Stimulated activated CD4-positive, alpha-beta T cell treated with anti-CD3 and anti-CD28 coated beads, TNF-alpha, amount 100 ng/mL, for 24 hours (primary cell): ENCODE measurements at places on chromosomes 5 and 9.

DNA sequence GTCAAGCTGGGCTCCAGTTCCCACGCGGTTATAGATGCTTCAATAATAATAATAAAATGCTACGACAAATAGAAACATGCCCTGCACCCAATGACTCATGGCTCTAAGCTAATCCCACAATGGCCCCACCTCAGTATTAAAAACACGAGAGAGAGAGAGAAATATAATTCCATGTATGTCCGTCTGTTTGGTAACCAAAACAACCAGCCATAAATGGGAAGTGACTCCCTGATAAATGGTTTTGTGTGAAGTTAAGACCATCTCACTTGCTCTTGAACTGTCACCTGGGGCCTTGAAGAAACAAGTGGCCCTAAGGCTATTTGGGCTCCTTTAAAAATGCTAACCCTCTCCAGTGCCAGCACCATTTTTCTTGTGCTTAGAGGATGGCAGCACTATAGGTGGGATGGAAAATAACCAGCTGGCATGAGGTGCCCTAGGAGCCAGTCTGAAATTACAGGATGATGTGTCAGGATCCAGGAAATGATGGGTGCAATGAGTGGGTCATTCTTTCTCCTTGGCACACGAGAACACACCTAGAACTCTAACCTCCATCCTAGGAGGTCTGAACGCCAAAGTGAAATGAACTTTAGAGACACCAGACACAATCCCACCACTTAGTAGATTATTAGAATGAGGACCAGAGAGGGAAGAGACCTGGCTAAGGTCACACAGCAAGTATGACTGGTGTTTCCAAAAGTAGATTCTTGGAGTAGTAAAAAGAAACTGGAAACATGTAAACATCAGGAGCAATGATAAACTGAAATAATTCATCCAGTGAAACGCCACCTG lies 35.7 kb upstream of the ADRB2 start:
- no peak for DNase-seq

- DNase-seq = no peak
Observed at GRCh38 chr9:88310310-88310980, 77.8 kb upstream of the SPIN1 start.

- DNase-seq = no peak
Observed at GRCh38 chr9:81492710-81493447, 196.5 kb downstream of the TLE1 start.

DNA sequence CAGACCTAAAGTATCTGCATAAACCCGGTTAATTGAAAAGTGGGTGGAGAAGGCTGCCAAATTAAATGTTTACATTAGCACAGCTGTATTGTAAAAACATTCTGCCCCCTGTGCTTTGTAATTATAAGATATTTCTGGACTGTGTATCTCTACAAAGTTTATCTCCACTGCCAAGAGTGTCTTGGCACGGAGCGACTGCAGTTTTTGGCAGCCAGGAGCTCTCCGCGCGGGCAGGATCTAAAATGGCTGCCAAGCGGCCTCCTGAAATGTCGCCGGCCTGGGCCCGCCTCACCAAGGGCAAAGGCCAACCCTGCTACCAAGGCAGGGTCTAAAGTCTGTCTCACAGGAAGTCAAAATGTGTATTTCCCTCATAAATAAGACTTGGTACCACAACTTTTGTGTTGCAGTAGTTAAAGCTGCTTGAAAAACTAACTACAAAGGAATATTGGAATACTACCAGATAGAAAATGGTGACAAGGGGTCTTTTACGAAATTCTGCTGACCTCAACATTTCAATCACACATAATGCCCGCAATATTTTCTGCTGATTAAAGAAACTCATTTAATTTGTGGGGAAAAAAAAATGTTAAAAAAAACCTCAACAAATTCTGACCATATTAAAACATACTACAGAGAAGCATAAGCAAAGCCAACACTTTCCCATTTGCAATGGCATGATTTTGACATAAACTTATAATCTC lies 110.4 kb downstream of the NFIB start:
- no peak for DNase-seq

DNA sequence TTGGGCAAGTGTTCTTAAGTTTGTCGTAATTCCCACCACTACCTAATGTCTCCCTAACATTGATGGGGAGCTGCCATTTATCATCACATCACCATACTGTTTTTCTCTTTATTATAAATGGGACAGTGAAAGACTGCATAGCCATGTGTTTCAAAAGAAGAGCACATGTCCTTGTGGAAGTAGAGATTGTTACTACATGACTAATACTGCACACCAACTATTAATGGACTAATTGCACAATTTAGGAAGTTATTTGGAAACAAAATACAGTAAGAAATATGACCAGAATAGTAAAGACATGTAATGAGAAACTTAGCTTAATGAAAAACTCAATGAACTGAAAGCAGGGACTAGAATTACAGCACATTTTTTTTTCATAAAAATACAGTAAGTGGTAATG lies 12.0 kb upstream of the ELOVL7 start:
- no peak for DNase-seq

DNA sequence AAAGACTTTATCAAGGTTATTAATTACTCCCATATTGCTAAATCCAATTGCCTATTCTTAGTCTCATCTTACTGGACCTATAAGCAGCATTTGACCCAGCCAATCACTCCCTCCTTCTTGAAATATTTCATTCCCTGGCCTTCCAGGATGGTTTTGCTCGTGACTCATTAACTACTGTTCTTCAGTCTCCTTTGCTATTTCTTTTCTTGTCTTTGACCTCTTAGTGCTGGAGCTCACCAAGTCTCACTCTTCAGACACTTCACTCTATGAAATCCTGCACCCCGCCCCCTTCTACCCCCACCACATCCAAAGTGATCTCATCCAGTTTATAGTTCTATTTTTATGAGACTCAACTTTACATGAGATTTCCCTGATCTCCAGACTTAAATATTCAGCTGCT lies 803.1 kb upstream of the WWC1 start:
- DNase-seq = no peak

DNA sequence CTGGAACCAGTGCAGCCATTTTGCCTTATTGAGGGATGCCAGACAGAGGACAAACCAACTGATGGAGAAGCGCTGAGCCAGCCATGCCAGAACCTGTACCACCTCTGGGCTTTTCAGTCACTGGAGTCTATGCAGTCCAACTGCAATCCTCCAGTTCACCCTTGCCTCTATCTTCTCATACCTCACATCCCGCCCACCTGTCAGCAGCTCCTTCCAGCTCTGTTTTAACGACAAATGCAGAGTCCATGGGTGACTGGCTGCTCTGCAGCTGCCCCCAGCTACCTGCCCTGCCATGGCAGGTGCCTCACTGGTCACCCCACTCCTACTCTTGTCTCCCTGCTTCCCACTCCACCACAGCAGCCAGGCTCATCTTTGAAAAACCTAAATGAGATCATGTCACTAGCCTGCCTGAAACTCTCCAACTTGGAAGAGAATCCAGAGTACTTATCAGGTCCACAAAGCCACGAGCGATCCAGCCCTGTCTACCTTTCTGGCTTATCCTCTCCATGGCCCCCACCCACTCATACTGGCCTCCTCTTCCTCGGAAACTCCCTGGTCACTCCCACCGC lies 14.0 kb upstream of the ACSL6 start:
- DNase-seq = no peak

DNA sequence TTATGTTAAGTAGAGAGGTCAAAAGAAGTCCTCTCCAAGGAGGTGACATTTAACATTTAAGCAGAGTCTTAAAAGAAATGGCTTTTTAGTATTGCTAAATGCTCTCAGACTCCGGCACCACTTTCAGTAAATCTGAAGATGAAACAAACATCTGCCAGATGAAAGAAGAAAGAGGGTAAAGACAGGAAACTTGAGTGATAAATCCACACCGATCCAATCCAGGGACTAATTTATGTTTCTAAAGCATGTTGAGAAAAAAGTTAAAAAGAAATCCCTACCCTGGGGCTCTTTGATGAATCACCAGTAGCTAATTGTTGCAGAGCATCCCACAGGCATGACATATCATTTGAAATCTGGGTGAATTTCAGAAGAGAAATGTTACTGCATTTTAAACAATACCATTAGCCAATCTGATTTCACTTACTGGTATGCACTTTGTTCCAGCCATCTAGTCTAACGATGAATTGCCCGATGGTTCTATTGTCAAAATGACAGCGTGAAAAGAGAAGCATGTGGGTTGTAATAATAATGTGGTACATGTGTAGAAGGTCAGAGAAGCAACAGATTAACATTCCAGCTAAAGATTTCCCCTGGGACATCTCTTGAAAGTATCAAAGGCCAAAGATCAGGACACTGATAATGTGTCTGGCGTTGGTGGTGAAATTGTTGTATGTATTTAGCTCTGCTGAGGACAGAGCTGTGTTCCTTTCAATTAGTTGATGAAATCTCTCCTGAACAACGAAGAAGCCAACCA lies 485.7 kb downstream of the CSNK1G3 start:
- no peak for DNase-seq

GRCh38 chr5:123098767-123099513 lies 9.9 kb downstream of the PRDM6 start:
- DNase-seq = no peak

- no peak for DNase-seq
Observed at GRCh38 chr9:118364266-118365106, 660.3 kb downstream of the TLR4 start.

DNA sequence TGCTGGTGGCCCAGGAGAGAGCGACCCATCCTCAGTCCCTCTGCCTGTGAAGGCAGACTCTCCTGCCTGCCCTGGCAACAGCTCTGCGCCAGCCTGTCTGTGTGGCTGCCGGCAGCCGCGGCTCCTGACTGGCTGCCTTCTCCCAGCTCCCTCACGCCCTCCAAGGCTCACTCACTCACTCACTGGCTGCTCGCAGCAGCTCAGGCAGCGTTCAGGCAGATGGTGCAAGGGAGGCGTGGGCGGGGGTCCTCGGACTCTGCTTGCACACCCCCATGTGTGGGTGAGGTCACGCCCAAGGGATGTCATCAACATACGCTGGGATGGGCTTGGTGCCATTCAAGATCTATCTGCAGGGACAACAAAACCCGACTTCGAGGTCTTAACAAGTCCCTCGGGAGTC lies 66.7 kb downstream of the DAB2IP start:
- no peak for DNase-seq

GRCh38 chr5:2006971-2007291 lies 124.2 kb upstream of the IRX4 start:
- DNase-seq = no peak

- DNase-seq = no peak
Observed at GRCh38 chr9:38035873-38036272, 33.2 kb downstream of the SHB start.
